Effector CD8-positive, alpha-beta T cell (primary cell): ENCODE measurements at places on chromosomes 6 and 20.
A peak's percentile ranks its signal among the peaks of the same experiment; 100 is the strongest.

DNA sequence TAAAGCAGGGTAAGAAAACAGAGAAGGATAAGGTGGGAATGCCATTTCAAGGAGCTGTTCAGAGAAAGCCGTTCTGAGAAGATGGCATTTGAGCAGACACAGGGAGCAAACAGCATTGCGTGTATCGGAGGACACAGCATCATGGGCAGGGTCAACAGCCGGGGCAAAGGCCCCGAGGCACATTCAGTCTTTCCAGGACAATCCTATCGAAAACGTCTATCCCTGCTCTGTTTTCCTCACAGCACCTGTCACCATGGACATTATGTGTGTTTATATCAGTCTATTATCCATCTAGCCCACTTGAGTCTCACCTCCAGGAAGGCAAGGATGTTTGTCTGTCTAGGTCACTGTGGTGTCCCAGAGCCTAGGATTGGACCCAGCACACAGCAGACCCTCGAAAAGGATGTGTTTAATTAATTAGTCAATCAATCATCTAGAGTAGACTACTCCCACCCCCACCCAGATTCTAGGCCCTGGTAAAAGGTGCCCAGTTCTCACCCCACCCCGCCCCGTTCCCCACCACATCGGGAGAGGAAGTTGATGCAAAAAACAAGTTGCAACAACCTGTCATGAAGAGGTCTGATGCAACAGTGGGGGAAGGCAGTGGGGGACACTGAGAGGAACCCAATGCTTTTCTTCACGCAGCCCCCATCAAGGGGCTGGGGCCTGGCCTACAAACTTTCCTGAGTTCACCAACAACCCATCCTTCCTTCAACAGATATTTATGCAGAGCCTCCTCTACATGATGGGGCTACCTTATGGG, 66.6 kb downstream of the PREX1 start:
- DNase-seq: peak; percentile 18

DNA sequence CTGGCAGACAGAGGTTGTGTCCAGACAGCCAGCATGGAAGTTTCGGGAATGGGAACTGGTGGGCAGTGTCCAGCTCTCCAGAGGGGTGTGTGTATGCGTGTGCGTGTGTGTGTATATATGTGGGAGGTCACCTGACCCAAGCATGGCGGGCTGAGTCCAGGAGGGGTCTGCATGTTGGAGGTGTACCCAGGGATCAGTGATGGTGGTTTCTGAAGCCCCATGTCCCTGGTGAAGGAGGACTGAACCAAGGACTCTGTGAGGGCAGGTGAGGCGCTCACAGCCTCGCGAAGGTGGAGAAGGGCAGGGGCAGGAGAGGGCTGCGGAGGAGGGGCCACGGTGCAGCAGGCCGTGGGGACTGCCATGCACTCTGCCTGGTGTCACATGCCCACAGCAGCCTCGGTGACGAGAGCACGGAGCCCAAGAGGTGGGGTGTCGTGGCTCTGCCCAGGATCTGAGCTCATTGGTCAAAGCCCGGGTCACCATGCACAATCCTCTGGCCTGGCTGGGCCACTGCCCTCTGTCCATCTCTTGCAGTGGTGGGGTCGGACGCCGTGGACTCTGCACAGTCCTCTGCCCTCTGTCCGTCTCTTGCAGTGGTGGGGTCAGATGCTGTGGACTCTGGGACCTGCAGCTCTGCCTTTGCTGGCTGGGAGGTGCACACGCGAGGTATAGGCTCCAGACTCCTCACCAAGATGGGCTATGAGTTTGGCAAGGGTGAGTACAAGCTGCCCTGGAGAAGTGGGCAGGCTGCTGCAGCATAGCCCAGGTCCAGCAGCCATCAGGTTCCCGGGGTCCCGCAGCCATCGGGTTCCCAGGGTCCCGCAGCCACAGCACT, 2.1 kb upstream of the LIME1 start:
- DNase-seq: no peak

DNA sequence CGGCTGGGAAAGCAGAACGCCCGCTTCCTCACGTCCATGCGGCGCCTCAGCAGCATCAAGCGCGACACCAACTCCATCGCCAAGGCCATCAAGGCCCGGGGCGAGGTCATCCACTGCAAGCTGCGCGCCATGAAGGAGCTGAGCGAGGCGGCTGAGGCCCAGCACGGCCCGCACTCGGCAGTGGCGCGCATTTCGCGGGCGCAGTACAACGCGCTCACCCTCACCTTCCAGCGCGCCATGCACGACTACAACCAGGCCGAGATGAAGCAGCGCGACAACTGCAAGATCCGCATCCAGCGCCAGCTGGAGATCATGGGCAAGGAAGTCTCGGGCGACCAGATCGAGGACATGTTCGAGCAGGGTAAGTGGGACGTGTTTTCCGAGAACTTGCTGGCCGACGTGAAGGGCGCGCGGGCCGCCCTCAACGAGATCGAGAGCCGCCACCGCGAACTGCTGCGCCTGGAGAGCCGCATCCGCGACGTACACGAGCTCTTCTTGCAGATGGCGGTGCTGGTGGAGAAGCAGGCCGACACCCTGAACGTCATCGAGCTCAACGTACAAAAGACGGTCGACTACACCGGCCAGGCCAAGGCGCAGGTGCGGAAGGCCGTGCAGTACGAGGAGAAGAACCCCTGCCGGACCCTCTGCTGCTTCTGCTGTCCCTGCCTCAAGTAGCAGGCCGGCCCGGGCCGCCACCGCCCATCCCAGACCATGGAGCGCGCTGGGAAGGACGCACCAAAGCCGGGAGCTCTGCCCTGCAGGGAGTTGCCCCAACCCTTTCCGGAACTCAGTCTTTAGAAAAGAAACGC, 36.7 kb downstream of the STX11 start:
- DNase-seq: no peak

DNA sequence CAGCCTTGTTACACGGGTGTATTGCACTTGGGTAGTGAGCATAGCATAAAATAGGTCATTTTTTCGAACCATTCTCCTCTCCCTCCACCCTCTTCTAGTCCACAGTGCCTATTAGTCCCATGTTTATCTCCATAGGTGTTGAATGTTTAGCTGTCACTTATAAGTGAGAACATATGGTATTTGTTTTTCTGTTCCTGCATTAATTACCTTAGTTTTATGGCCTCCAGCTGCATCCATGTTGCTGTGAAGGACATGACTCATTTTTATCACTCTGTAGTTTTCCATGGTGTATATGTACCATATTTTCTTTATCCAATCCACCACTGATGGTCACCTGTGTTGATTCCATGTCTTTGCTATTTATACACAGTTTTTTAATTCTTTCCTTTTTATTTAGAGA, 889.5 kb downstream of the EYS start:
- DNase-seq: no peak

DNA sequence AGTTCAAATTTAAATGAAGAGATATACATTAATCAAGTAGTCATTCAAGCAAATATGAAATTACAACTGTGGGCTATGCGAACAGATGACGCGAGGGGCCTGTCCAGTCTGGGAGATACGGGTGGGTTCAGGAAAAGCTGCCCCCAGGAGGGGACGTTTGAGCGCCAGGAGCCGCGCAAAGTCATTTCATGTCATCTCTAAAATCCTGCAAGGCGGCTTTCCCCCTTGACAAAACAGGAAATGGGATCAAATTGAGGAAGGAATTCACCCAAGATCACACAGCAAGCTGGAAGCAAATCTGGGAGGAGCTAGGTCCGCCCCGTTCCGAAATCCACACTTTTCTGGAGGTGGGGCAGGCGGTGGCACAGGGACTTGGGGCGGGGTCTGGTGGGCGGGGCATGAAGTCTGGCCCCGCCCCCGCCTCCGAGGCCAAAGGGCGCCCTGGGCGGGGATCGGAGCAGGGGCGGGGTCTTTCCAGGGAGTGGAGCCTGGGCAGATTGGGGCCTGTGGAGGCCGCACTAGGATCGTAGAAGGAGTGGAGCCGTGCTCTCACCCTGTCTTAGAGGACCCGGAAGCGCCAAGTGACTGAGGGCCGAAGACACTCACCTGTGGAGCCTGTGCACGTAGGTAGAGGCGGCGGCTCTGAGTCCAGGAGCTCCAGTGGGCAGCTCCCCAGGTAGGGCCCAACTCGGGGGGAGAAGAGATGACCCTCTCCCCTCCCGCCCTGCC, at the start of gene LPIN3:
LPIN3 (plus strand) TSS at position 495 of the 729 bp plus-strand sequence. CDS start 4,983 bp downstream, outside the sequence.
- peak; percentile 50 for DNase-seq

- no peak for DNase-seq
These were observed 130.9 kb downstream of the FOXA2 start for GRCh38 chr20:22453244-22454080.

- no peak for DNase-seq
These were observed 1.1 kb upstream of the MMP24OS start for GRCh38 chr20:35279040-35279439.

GRCh38 chr6:130655586-130655985, 171.6 kb upstream of the SMLR1 start:
- DNase-seq: no peak

- no peak for DNase-seq
These were observed 19.0 kb upstream of the UTRN start for GRCh38 chr6:144266091-144266649.

GRCh38 chr20:35560105-35560511, 18.2 kb downstream of the ERGIC3 start:
- DNase-seq: no peak

GRCh38 chr6:112061605-112062004, 7.7 kb downstream of the CCN6 start:
- no peak for DNase-seq

DNA sequence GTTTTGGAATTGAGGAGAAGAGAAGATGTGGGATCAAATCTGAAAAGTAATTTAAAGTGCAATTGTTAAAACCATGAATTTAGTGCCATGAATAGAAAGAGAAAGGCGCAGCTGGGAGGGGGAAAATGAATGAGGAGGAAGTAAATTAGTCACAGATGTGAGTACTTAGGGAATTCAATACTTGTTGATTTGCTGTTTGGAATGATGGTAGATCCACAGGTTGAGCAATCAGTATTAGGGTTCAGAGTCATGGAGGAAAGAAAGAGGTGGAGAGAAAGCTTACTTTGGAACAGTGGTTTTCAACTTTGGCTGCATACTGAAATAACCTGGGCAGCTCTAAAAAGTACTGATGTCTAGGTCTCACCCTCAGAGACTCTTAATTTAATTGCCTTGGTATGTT, 229.7 kb upstream of the ASCC3 start:
- no peak for DNase-seq
